ENCODE measurements at places on chromosomes 7 and 10. TPM values are rescaled to one million over a fixed set of nuclear protein-coding genes. Genes with fewer than 3 reads are reported as not detected.

DNA sequence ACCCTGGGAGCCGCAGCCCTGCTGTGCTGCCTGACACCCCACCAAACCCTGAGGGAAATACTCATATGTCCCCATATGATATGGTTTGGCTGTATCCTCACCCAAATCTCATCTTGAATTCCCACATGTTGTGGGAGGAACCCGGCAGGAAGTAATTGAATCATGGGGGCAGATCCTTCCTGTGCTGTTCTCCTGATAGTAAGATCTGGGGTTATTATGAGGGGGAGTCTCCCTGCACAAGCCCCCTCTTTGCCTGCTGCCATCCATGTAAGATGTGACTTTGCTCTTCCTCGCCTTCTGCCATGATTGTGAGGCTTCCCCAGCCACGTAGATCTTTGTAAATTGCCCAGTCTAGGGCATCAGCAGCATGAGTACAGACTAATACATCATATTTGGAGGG is 68.7 kb downstream of the RGS10 start:
- H3K36me3 ChIP-seq = no peaks in the 10 kb centered on the region
- H3K4me3 ChIP-seq = no peak overlapping the region
- no peak for DNase-seq
- peaks cover 3% of the 10 kb centered on the region for H3K4me1 ChIP-seq
- no peak overlapping the region for H3K27ac ChIP-seq

- DNase-seq = no peak
- no peaks in the 10 kb centered on the region for H3K27me3 ChIP-seq
- H3K4me3 ChIP-seq = no peak overlapping the region
- H3K4me1 ChIP-seq = peaks cover 9% of the 10 kb centered on the region
- peak overlapping the region; percentile 16 for H3K27ac ChIP-seq
Measured at GRCh38 chr10:122376364-122376961, 2.0 kb downstream of the PLEKHA1 start.

GRCh38 chr10:107056182-107056581 is 108.3 kb downstream of the SORCS1 start:
- H3K27me3 ChIP-seq = no peaks in the 10 kb centered on the region
- H3K4me1 ChIP-seq = no peaks in the 10 kb centered on the region

DNA sequence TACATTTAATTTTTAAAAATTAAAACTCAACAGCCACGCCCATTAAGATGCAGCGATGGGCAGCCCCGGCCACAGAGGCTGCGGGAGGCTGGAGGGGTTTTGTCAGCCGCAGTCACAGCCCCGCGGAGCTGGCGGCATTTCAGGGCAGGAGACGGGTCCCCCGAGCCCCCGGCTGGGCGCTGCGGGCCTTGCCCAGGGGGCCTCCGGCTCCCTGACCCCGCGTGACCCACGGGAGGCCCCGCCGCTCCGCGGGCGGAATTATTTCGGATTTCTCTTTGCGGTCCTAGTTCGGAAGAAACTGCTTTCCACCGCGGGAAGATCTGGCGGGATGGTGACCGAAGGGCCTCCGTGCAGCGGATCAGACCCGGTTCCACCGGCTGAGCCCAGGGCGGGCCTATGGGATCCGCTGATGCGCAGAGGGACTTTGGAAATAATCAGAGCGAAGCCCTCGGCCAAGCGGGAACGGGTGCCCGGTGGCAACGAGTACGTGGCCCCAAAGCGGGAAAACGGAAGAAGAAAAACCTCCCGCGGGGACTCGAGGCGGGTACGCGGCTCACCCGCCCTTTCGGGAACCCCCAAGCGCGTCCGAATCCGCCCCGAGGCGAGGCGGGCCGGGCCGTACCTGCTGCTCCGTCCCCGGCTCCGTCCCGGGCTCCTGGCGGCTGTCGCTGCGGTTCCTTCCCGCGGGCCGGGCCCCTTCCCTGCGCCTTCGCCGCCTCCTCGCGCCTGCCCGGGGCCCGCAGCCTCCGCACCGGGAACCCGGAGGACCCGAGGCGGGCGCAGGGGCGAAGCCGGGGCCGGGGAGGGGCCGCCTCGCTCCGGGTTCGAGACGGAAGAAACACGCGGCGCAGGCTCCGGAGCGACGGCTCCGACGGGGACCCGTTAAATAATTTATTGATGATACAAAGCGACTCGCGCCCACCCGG is 1.7 kb downstream of the NKX6-2 start:
- H3K27ac ChIP-seq = no peak overlapping the region
- H3K27me3 ChIP-seq = peaks cover 55% of the 10 kb centered on the region
- DNase-seq = no peak
- H3K4me3 ChIP-seq = no peak overlapping the region
- H3K4me1 ChIP-seq = peaks cover 40% of the 10 kb centered on the region

DNA sequence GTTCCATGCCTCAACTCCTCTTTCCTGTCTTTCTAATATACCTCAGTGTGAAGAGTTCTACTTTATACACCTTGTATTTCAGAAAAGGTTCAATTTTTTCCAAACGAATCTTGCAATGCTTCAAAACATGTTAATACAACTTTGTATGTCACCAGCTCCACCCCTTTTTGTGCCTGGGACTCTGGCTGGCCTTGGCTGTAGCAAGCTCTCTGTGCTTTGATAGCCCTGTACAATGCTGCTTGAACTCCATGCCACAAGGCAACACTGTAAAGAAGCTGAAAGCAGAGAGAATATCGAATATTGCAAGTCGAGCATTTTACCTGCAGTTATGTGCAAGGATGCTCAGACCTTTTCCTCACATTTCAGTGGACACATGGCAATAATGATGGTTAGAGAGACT is 52.5 kb downstream of the PANK1 start:
- DNase-seq = no peak
- H3K27ac ChIP-seq = no peak overlapping the region
- H3K4me3 ChIP-seq = no peak overlapping the region
- no peaks in the 10 kb centered on the region for H3K4me1 ChIP-seq
- no peaks in the 10 kb centered on the region for H3K27me3 ChIP-seq

NOS3 gene
- 13.4 TPM for total RNA-seq

GRCh38 chr10:117398029-117398428 is 22.8 kb upstream of the PDZD8 start:
- no peaks in the 10 kb centered on the region for H3K4me1 ChIP-seq
- H3K36me3 ChIP-seq = no peaks in the 10 kb centered on the region
- no peak for DNase-seq
- no peak overlapping the region for H3K27ac ChIP-seq
- no peak overlapping the region for H3K4me3 ChIP-seq

GRCh38 chr10:82228701-82229100 is 353.7 kb downstream of the NRG3 start:
- no peaks in the 10 kb centered on the region for H3K36me3 ChIP-seq
- no peaks in the 10 kb centered on the region for H3K4me1 ChIP-seq
- H3K27ac ChIP-seq = no peak overlapping the region
- H3K27me3 ChIP-seq = no peaks in the 10 kb centered on the region
- H3K4me3 ChIP-seq = no peak overlapping the region
- no peak for DNase-seq

GRCh38 chr10:11830836-11831519 is 7.8 kb downstream of the PROSER2 start:
- H3K36me3 ChIP-seq = no peaks in the 10 kb centered on the region
- H3K27ac ChIP-seq = no peak overlapping the region
- no peaks in the 10 kb centered on the region for H3K4me1 ChIP-seq
- DNase-seq = no peak

HMX2 gene
- not detected for total RNA-seq

- H3K4me1 ChIP-seq = no peaks in the 10 kb centered on the region
- DNase-seq = no peak
- no peak overlapping the region for H3K27ac ChIP-seq
Measured at GRCh38 chr7:37719077-37719476, 35.5 kb downstream of the GPR141 start.

- DNase-seq = no peak
- no peak overlapping the region for H3K4me3 ChIP-seq
- H3K36me3 ChIP-seq = no peaks in the 10 kb centered on the region
- H3K4me1 ChIP-seq = peaks cover 53% of the 10 kb centered on the region
- no peak overlapping the region for H3K27ac ChIP-seq
- no peaks in the 10 kb centered on the region for H3K27me3 ChIP-seq
Measured at GRCh38 chr7:47540387-47541350, 41.2 kb downstream of the TNS3 start.

GRCh38 chr7:7913504-7913903 is 55.1 kb upstream of the GLCCI1 start:
- H3K36me3 ChIP-seq = no peaks in the 10 kb centered on the region
- no peak overlapping the region for H3K4me3 ChIP-seq
- H3K27me3 ChIP-seq = no peaks in the 10 kb centered on the region
- no peaks in the 10 kb centered on the region for H3K4me1 ChIP-seq

MMD2 gene
- total RNA-seq = 10.1 TPM

MAGI2 gene
- total RNA-seq = 61.3 TPM

GRCh38 chr10:84261236-84261915 is 16.5 kb downstream of the RGR start:
- H3K27me3 ChIP-seq = no peaks in the 10 kb centered on the region
- H3K4me3 ChIP-seq = no peak overlapping the region
- H3K27ac ChIP-seq = no peak overlapping the region
- no peak for DNase-seq
- H3K4me1 ChIP-seq = peaks cover 40% of the 10 kb centered on the region

TAS2R41 gene
- not detected for total RNA-seq

- peaks cover 8% of the 10 kb centered on the region for H3K36me3 ChIP-seq
- no peaks in the 10 kb centered on the region for H3K27me3 ChIP-seq
- peak within 1 kb of the TSS; percentile 85 for H3K4me3 ChIP-seq
- peak; percentile 89 for DNase-seq
Measured at GRCh38 chr7:88219781-88220747, at the start of gene SRI. SRI (minus strand) TSS chr7:88220038; CDS start chr7:88220026, 12 bp downstream.

DNA sequence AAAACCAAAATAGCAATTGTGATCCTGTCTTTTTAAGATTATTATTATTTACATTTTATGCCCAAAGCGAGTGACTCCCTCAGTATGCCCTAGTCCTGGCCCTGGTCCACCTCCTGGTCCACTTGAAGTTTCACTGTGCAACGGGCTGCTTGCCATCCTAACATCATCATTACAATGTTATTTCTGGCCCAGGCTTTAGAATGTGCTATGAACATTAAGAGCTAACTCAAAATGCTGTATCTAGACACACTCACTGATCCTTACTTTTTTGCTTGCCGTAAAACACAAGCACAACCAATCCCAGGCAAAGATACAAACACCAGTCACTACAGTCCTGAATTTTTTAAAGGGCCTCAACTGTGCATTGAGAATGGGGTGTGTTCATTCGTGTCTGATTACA is 38.4 kb downstream of the RHOBTB1 start:
- H3K36me3 ChIP-seq = no peaks in the 10 kb centered on the region
- peaks cover 5% of the 10 kb centered on the region for H3K4me1 ChIP-seq
- DNase-seq = no peak
- no peak overlapping the region for H3K4me3 ChIP-seq
- H3K27ac ChIP-seq = no peak overlapping the region

PON1 gene
- total RNA-seq = 0.61 TPM

GRCh38 chr10:101672536-101672935 is 22.4 kb downstream of the FBXW4 start:
- peak overlapping the region; percentile 13 for H3K27ac ChIP-seq
- peaks cover 10% of the 10 kb centered on the region for H3K4me1 ChIP-seq
- no peaks in the 10 kb centered on the region for H3K27me3 ChIP-seq
- DNase-seq = peak; percentile 45

DNA sequence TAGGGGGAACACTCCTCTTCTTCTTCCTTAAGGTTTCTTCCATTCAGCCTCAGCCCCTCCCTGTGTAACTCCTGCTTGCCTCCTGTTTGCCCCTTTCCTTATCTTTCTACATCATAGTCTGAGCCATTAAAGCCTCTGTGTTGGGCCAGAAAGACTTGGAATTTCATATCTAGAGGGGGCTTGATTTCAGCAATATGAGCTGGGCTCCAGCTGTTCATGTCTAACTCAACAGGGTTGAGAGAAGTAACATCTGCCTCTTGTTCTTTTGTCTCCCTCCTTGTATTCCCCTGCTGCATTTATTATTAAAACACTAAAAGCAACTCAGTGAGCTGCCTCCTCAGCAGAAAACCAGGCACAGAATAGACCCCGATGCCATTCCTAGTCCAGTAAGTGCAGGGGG is 17.6 kb downstream of the SEC24C start:
- H3K27me3 ChIP-seq = no peaks in the 10 kb centered on the region
- peaks cover 82% of the 10 kb centered on the region for H3K36me3 ChIP-seq
- no peak for DNase-seq
- no peak overlapping the region for H3K27ac ChIP-seq

DNA sequence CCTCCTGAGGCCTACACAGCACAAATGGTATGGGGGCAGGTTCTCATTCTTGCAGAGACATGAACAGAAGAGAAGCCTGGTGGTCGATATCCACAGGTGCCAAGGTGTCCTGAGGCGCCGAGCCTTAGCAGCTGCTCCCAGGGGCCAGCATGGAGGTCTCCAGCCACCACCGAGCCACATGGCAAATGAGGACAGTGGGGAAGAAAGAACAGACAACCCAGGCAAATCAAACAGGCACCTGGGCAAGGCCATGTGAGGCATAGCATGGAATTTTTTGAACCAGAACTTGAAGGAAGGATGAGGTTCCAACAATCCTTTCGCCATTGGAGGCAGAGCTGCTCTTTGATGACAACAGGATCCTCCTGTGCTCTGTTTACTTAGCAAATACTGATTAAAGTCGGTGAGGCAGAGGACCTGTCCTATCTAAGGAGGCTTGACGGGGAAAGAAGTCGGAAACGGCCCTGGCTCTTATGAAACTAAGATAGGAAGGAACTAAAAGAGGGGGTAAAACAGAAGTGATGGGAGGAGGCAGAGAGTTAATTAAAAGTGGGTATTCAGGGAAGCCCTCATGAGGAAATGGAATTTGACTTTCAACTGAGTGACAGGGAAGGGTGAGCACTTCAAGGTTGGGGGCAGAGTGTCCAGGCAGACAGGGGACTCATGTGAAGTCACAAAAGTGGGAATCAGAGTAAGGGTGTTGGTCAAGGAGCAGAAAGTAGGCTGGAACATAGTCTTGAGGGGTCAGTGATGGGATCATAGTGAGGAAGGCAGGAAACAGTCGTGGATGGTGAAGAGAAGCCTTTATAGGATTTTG is 8.6 kb upstream of the CALML3 start:
- H3K4me1 ChIP-seq = no peaks in the 10 kb centered on the region
- H3K4me3 ChIP-seq = no peak overlapping the region
- no peak for DNase-seq
- H3K27ac ChIP-seq = no peak overlapping the region

DNA sequence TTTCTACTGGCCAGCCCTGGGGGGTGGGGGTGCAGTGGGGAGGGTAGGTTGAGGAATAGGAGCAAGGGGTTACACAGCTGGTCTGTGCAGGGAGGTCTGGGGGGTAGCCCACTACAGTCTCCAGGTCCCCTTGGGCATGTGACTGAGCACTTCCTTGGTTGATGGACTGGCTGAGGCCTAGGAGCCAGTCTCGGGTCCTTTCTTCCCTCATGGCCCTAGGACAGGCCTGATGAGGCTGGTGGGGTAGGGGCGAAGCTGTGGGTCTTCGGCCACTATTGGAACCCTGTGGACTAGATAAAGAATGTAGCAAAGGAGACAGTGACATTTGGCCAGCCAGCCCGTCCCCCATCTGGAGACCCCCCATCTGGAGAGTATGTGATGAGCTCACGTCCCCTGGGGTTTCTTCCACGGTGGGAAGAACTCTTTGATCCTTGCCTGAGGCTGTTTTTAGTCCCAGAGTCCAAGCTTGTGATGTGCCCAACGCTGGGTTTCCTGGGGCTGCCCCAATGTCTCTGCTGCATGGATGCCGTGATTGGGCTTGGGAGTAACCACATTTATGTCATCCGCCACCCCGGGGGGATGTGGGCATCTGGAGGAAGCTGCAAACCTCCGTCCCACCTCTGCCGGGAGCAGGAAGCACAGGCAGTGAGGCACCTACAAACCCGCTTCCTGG is 20.7 kb downstream of the FAM241B start:
- peaks cover 44% of the 10 kb centered on the region for H3K4me1 ChIP-seq
- DNase-seq = no peak
- H3K36me3 ChIP-seq = no peaks in the 10 kb centered on the region
- no peak overlapping the region for H3K27ac ChIP-seq
- H3K4me3 ChIP-seq = no peak overlapping the region
- no peaks in the 10 kb centered on the region for H3K27me3 ChIP-seq

OR2A1 gene
- total RNA-seq = 0.10 TPM

GRCh38 chr10:96720422-96721206 is at the start of gene PIK3AP1:
PIK3AP1 (minus strand) TSS chr10:96720514; CDS start chr10:96720394, 120 bp downstream.
- H3K4me3 ChIP-seq = peak within 1 kb of the TSS; percentile 34
- no peak within 1 kb of the TSS for H3K27ac ChIP-seq
- H3K27me3 ChIP-seq = peaks cover 16% of the 10 kb centered on the region
- peaks cover 12% of the 10 kb centered on the region for H3K4me1 ChIP-seq
